NCI-H1417 treated with DMSO at 0.1 percent for 48 hours (cell line): ENCODE measurements at places on chromosomes 7 and 10.

- no peak for DNase-seq
These were observed 50.7 kb upstream of the PLPP4 start for GRCh38 chr10:120406376-120406775.

DNA sequence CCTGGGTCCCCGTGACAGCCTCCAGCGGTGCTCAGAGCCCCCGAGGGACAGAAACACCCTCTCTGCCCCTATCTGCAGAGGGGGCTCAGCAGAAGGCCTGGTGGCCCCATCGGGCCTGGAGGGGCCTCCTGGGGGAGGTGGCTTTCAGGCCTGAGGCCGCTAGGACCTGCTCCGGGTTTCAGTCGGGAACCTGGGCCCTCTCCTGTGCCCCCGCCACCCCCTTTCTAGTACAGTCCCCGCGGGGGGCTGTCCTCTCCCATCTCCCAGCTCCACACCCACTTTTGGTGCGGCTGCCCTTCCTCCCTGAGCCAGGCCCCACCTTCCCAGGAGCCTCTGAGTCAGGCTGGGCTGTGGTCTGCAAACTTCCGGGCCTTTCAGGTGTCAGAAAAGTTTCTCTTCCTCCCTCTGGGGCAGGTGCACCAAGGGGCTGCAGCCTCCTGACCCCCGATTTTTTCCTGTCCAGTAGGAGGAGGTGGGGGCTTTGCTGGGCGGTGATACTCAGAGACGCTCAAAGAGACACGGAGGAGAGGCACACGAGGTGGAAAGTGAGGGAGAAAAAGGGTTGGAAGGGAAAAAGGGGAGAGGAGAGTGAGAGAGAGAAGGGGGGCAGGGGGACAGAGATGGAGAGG lies 692 bp downstream of the CARD11 start:
- no peak for DNase-seq

GRCh38 chr7:45713669-45714520 lies 139.7 kb downstream of the ADCY1 start:
- DNase-seq, result no peak

- DNase-seq, result no peak
These were observed 288.7 kb downstream of the LRMDA start for GRCh38 chr10:75720157-75720556.

DNA sequence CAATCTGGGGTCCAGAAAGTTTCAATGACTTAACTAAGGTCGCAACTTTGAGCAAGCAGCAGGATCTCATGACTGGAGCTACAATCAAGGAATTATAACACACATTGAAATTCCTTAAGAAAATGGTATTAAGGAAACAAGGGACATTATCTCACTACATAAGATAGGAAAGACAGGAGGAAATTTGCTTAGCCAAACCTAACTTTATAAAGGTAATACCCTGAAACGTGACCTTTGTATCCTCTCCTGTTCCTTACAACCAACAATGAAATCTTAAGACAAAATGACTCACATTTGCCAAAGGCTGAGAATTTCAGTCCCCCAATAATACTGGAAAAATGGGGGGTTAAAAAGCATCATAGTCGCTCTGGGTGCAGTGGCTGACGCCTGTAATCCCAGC lies 218.9 kb upstream of the LYZL1 start:
- no peak for DNase-seq

DNA sequence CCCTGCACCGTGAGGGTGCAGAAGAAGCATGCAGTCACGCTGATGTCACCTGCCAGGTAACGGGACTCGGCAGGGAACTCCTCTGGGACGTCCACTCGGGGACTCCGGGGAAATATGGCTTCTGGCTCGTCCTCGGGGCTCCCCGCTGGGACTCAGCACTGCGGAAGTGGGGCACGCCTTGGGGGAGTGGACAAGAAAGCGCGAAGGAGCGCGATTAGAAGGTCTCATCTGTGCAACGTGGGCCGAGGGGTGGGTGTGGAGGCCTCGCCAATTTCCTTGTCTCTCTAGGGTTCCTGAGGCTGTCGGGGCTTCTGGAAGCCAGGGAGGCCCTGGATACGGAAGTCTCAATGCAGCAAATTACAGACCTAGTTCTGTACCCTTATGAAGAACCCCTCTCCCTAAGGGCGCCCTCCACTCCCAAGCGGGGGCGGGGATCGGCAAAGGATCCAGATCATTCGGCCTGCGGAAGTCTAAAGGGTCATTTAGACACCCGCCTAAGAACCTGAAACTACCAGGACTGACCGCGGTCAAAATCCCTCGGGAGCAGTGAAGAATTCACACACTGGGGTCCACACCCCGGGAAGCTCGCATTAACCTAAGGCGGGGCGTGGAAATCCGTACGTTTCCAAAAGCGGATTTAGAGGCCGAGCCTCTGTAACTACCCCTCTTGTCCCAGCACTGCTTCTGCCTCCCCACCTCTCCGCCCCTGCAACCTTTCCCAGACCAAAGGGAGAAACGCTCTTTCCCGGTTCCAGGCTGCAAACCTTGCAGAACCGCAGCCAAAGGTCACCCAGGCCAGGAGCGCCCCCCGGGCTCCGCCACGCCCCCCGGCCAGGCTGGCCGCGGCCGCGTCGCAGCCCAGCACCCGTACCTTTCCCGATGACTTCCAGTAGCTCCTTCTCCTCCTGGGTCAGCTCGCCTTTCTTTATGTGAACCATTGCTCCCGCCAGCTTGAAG lies 640 bp downstream of the ANKMY2 start:
- no peak for DNase-seq

DNA sequence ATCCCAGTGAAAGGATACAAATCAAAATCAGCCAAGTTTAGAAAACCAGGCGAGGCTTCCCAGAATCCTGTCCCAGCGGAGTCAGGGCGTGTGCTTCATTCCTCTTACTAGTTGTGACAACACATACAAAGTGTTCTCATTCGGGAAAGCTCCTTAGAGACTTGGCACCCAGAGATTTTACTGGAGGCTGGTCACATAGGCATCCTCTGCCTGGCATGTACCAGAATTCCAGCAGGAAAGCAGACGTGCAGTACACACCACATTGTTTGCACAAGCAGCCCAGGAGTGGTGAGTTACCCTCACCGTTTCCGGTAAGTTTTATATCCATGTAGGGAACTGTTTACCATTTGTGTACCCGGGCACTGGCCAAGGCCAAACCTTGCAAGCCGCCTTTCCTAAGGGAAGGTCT lies 34.9 kb downstream of the MMRN2 start:
- no peak for DNase-seq

- DNase-seq, result no peak
These were observed 68.6 kb downstream of the FRMPD2 start for GRCh38 chr10:48205918-48206317.

DNA sequence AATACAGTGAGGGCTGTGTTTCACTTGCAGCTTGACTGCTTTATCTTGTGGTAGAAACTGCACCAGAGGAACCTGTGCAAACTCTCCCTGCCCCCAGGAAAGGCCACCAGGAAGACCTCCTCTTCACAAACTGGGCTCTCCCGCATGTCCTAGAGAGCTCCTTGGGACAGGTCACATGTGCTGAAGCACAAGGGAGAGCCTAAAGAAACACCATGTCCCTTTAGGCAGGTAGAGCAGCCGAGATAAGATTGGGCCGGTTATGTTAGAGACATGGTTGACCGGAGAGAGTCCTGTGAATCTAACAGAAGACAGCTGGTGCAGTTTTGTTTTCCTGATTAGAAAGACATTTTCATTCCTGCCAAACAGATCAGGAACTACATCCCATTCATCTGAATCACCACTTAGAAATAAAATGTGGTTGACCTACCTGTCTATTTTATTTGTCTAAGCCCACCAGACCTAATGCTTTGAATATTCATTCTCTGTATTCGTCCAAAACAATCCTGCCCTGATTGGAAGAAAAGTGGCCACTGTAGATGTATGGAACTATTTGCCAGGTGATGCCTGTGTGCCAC lies 224.1 kb downstream of the GLI3 start:
- DNase-seq, result no peak

DNA sequence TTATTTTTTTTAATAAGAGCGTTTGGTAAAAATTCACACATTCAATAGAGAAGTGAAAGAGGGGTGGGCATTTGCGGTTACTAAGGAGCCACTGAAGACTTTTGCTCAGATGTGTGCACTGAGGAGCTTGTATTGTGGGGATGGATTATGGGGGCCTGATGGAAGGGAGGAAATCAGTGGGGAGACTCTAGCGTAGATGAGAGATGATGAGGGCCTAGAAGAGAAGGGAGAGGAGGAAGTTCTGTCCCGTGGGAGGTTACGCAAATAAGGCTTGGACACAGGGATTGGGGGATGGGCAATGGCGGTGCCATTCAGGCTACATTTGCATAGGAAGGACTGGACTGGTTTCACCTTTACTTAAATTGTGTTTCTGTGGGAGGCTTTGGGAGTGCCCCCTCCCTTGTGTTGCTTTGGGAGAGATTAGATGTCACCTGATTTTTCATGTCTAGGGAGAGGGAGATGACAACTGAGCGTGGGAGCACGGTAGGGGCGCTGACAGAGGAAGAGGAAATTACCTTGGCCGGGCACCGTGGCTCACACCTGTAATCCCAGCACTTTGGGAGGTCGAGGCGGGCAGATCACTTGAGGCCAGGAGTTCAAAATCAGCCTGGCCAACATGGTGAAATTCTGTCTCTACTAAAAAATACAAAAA lies 2.2 kb upstream of the HIP1 start:
- DNase-seq, result no peak

DNA sequence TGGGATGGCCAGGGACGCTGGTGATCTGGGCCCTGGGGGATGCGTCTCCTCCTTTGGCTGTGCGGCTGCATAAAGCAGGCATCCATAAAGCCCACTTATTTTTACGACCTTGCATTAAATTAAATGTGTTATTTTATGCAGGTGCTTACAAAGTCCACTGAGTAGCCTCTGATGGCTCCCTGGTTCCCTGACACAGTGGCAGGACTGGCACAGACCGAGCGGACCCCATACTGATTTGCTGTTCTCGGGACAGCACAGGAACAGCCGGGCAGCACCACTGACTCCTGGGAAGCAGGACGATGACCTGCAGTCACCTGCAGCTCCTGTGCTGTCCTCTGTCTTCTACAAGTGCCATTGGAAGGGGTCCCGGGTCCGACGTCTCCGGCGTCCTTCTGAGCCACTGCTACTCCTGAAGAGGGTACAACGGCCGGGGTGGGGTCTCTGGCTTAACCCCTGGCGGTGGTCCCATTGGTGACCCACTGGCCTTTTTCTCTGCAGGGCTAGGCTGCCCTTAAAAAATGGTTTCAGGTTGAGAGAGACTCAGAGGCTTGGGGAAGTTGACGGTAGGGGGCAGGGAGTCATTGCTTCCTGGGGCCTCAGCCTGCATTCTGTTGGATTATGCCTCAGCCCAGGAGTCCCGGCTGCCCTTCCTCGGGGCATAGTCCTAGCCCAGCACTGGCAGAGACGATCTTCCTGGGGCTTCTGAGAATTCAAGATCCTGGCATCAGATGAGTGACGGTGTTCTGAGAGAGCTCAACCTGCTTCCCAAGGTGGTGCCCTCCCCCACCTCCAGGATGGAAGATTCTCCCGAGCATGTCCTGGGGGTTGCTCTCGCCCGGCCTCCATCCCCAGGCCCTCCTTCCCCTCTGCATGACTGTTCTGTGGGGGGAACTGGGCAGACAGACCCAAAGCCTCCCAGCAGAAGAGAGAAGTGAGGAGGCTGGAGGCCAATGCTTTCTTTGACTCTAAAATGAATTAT lies 330.1 kb downstream of the ADARB2 start:
- DNase-seq, result no peak

DNA sequence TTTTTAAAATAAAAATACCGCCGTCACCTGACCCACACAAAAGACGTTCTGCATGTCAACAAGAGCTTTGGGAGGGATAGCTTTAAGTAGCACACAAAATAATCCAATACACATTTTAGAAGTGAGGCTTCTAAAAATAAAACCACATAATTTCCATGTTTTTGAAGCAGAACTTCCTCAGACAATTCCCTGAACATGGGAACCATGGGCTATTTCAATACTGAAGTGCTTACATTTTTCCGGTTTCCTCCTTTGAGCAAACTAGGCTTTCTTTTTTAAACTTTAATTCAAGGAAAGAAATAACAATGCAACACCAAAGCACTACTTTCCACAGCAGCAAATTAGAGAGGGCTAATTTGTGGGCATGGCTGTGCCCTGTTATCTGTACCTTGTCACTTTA lies 59.9 kb downstream of the ELMO1 start:
- no peak for DNase-seq

- no peak for DNase-seq
These were observed at the start of gene STOX1 for GRCh38 chr10:68826764-68827591. STOX1 (plus strand) TSS chr10:68827531; CDS start chr10:68827624, 93 bp downstream.

DNA sequence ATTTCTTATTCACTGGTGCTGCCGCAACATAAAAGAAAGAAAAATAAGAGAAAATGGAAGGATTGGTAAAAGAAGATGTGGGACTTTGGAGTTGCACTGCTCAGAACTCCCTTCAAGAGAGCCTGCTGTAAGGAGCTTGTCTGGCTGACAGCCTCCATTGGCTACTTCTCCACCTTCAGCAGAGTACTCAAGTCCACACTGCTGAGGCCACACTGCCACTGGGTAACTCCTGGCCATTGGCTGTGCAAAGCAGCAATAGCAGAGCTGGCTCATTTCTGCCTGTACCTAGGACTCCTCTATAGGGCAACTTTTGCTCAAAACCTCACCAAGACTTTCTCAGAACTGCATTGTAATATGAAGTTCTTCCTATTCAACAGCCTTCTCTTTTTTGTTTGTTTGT lies 38.7 kb upstream of the PCLO start:
- DNase-seq, result no peak
